ENCODE measurements at places on chromosomes 13 and 19.

- DNase-seq, result no peak
Measured at GRCh38 chr19:48945817-48946216, 8.9 kb upstream of the BAX start.

- DNase-seq, result no peak
Measured at GRCh38 chr13:100491164-100491842, 97.3 kb downstream of the GGACT start.

DNA sequence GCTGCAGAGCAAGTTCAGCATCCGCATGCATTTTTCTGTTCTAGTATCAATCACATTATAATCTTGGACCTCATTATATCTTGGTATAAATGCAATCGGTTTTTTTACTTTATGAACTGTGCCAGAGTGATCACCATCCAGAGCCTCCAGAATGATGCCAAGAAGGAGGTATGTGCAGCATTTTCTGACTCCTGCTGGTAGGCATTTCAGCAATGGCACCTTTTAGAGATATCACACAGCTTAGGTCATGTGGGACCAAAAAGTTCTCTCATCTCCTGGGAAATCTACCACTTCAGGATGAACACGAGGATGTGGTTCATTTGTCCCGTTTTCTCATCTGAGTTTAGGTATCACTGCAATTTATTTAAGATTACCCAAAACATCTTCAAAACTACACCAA is 220.4 kb downstream of the VWA8 start:
- DNase-seq, result no peak

GRCh38 chr13:112455476-112456059 is 79.4 kb downstream of the SPACA7 start:
- DNase-seq, result no peak

DNA sequence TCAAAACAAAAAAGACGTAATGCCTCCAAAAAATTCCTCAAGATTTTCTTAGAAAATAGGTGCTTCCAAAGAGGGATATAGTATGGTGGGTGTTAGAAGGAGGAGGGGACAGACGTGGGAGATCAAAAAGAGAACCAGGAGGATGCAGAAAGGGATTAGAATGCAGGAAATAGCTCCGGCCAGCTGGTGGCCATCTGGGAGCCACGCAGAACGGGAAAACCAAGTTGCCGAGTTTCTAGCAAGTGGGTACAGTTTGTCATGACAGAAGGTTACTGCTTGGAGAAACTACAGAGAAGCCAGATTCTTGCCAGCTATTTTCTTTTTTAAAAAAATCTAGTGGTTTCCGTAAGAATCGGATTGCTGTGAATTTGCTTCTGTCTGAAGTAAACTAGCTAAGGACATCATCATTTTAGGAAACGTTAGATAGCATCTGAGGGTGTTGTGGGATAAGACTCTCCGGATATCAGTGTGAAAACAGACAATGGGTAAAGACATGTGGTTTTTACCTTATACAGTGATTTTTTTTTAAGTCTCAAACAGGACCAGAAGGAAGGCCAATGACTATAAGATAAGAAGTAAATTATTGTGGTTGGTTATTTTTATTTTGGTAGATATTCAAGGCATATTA is 104.9 kb downstream of the HSPH1 start:
- no peak for DNase-seq

DNA sequence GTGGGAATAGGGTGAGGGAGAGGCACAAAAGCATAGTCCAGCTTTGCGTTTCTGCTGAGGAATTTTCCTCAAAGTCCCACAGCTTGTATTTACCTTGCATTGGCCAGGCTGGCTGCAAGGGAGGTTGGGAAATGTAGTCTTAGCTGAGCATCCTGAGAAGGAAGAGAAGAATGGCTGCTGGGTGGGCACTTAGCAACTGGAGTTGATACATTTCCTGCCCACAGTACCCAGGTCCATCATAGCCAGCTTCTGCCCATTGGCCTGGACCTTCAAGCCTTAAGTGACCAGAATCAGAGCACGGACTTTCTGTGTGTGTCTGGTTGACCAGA is 112.4 kb downstream of the SIPA1L3 start:
- no peak for DNase-seq

Data from stimulated activated CD4-positive, alpha-beta T cell treated with anti-CD3 and anti-CD28 coated beads, Interleukin-1b, Interleukin-23, amount 100 ng/mL, for 24 hours (primary cell).